ENCODE measurements at places on chromosomes 2 and 18.

DNA sequence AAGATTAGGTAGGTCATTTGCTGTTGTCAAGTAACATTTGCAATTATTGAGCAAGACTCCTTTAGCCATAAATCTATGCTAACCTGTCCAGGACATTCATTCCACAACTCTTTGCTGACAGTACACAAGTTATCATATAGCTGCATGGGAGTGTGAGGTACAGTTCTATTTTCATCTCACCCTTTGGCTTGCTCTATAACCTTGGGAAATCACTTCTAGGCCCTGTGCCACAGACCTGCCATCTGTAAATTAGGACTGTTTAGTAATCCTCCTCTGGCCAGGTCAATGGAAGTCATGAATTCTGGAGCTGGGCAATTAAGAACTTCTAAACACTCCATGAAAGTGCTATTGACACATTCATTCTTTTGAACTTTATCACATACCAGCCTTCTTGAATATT, 34.6 kb upstream of the PAIP2B start:
- DNase-seq = no peak

DNA sequence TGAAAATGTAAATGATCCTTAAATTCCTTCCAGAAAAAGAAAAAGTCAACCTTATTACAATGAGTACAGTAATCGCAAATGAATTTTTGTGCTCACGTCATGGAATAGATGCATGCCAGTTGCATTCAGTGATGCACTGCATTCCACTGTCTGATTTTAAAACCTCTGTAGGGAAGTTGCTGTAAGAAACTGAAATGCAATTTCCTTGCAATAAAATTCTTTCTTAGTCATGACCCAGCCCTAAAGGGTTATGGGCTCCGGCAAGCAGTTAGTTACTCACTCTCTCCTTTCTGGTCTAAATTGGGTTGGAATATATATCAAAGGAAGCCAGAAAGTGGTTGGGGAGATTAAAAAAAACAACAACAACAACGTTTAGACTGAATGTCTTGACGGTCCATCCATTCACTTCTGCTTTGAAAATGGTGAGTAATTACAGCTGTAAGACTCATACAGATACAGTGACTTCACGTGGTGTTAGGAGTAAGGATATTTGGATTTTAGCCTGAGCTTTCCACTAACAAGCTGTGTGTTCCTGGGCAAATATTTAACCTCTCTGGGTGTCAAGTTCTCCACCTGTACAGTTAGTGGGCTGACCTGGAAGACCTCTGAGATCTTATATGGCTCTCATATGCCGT, 8.6 kb upstream of the RND3 start:
- DNase-seq = no peak

GRCh38 chr18:65791719-65792118, 40.9 kb downstream of the CDH7 start:
- DNase-seq = no peak

GRCh38 chr18:24837066-24837465, 376.6 kb downstream of the HRH4 start:
- DNase-seq = no peak

DNA sequence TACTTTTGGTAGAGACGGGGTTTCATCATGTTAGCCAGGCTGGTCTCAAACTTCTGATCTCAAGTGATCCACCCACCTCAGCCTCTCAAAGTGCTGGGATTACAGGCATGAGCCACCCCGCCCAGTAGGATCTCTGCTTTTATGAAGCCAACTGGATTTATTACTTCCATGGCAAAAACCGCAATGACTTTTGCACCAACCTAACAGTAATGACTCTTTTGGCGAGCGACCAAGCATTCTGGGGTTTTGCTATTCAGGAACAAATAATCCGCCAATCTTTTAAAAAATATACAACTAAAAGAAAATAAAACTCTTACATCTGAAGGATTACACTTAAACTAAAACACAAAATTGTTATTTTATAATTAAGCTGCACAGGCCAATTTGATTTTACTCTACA, 260.6 kb downstream of the ZEB2 start:
- DNase-seq = no peak

DNA sequence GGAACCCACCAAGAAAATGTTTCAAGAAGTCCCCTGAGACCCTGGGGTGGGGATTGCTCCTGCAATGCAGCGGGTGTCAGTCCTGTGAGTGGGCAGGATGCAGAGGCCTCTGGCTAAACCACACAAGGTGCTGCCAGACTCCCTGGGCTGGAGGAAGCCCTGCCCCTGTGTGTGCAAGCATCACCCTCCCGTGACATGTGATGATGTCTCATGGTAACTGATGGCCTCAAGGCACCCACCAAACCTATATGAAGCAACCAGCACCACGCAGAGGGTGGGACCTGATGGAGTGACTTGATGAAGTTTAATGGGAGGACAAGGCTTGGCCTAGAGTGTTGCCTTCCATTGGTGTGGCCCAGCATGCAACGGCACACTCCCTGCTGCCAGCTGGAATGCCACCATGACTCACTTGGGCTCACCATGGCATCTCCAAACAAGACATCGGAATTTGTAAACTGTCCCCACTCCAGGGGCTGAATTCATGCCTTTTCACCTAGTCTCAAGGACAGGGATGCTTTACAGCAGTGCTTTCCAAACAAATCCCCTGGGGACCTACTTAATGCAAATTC, 8.7 kb upstream of the SLC14A1 start:
- DNase-seq = no peak

GRCh38 chr2:227674485-227674884, 7.9 kb downstream of the SCYGR5 start:
- DNase-seq = no peak

GRCh38 chr2:20050104-20050645, 1.3 kb downstream of the LAPTM4A start:
- peak; percentile 48 for DNase-seq

GRCh38 chr2:107064750-107065149, 178.8 kb upstream of the ST6GAL2 start:
- no peak for DNase-seq

DNA sequence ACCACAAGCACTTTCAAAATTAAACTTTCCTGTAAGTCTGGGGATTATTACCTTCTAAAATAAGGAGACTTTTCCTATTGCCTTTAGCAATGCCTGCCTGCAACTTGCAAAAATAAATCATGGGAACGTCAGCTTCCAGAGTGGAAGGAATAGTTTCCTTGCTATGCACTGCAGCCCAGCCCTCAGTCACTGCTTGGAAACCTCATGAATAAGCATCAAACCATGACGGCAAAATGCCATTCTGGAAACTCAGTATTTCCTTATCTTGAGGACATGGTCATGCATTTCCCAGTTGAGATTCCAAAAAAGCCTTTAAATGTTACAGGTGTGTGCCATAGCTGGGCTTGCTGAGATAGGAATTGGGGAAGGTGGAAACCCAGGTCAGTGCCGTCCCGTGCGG, 84.2 kb upstream of the OTOS start:
- DNase-seq = no peak

GRCh38 chr18:54127759-54128378, 96.6 kb downstream of the MBD2 start:
- DNase-seq = peak; percentile 39

GRCh38 chr2:99140860-99141109, 722 bp upstream of the C2orf15 start:
- no peak for DNase-seq

DNA sequence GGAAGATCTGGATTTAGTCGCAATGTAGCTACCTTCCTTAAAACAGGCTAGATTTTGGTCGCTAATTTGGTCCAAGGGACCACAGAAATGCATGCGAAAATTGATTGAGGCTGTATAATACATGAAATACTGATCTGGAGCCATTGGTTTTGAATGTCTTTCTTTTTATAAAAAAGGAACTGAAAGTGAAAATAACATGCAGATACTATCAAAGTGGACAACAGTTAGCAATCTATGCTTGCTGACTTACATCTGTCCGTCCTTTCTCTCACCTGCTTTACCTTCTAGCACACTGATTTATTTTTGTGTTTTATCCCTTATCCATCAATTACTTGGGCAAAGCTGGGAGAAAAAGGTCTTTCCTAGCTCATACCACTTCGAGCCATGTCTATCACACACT, 1459.8 kb upstream of the ACVR2A start:
- no peak for DNase-seq

- no peak for DNase-seq
These were observed 105.8 kb upstream of the MYCN start for GRCh38 chr2:15834381-15835031.

GRCh38 chr18:57080479-57080878, 66.4 kb upstream of the BOD1L2 start:
- DNase-seq = no peak
